Uterine smooth muscle cell (primary cell): ENCODE measurements at places on chromosomes 11 and 22. TPM values are rescaled to one million over a fixed set of nuclear protein-coding genes. Genes with fewer than 3 reads are reported as not detected.

Gene FIBIN
- 9.4 and 65.4 TPM in 2 replicates for total RNA-seq

Gene GRAMD1B
- total RNA-seq: 3.5 and 5.5 TPM in 2 replicates

Gene PRG3
- total RNA-seq: not detected in 2 replicates

Gene C11orf16
- not detected in 2 replicates for total RNA-seq

Gene SYCE3
- total RNA-seq: not detected in 2 replicates

Gene GRIA4
- total RNA-seq: 0.12 TPM in 1 of 2 replicates, not detected in the other
